ENCODE measurements at places on chromosomes 2 and 18.

GRCh38 chr2:41894563-41895333 lies 153.1 kb upstream of the PKDCC start:
- no peak for DNase-seq

DNA sequence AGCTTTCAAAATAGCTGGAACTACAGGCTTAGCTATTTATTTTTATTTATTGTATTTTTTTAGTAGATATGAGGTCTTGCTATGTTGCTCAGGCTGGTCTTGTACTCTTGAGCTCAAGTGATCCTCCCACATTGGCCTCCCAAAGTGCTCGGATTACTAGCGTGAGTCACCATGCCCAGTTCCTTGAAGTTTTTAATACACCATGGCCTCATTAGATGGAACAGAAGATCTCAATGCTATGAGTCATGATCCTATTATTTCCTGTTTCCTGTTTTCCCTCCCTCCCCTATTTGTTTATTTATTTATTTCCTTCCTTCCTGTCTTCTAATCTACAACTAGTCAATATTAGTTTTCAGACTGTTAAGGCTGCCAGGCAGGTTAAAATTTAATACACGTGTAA lies 309.0 kb downstream of the CMPK2 start:
- no peak for DNase-seq

GRCh38 chr2:43059183-43059897 lies 167.1 kb downstream of the ZFP36L2 start:
- peak; percentile 84 for DNase-seq

GRCh38 chr2:226721541-226721940 lies 78.1 kb downstream of the IRS1 start:
- DNase-seq, result no peak

DNA sequence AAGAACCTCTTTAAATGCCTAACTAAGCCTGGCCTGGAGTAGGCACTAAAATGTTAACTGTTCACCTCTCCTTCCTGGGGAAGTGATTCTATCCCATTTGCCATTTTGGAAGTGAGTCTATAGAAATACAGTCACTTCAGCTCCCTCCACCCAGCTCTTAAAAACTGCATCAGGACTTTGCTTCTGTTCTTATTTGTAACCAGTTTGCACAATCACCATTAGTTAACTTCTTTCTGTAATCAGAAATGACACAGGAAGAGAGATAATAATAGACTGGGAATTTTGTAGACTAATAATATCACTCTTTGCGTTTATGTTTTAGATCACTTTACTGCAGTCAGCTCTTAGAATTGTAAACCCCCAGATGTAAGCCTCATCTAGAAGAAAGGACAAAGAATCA lies 16.0 kb upstream of the MARCO start:
- no peak for DNase-seq

DNA sequence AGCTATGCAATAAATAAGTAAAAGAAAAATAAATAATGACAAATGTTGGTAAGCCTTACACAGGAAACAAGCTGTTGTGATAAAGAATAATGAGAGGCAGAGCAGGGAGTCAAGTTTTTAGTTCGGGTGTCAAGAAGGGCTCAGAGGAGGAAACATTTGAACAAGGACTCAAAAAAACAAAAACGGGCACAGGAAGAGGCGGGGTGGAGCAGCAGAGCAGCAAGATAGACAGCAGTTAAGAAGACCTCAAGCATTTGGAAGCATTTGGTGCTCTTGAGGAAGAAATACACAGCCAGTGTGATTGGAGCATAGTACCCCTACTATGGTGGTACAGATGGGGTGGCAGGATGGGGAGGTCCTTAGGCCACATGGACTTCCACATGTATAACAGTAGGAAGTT lies 2.8 kb downstream of the TMEM169 start:
- no peak for DNase-seq

DNA sequence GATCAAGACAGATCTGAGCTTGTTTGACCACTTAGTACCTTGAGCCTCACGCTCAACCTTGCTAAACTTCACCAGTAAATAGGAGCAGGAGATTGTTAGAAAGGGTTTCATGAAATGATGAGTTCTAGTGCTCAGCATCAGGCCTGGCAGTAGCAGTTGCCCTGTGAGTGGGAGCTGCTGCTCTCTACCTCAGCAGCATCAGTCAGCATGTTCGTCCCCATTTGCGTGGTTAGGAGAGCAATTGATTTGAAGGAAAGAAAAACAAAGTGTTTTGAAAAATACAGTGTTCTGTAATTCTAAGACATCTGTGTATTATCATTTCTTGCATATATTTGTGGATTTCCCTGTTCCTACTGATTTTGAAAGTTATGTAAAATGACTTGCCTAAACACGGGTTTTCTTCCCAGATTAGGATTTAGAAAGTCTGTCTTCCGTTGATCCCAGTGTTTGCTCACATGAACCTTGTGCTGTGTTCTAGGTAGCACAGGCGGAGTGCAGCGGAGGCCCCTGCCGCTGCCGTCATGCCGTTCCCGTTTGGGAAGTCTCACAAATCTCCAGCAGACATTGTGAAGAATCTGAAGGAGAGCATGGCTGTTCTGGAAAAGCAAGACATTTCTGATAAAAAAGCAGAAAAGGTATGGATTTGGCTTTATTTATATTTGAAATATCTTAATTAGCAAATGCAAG lies 47.0 kb downstream of the CAB39 start:
- no peak for DNase-seq

- no peak for DNase-seq
These were observed 30.3 kb upstream of the IKZF2 start for GRCh38 chr2:213181712-213182111.

GRCh38 chr18:40041951-40042350 lies 1913.1 kb upstream of the PIK3C3 start:
- DNase-seq, result no peak

- no peak for DNase-seq
These were observed 92.1 kb downstream of the AOX1 start for GRCh38 chr2:200677721-200678532.

DNA sequence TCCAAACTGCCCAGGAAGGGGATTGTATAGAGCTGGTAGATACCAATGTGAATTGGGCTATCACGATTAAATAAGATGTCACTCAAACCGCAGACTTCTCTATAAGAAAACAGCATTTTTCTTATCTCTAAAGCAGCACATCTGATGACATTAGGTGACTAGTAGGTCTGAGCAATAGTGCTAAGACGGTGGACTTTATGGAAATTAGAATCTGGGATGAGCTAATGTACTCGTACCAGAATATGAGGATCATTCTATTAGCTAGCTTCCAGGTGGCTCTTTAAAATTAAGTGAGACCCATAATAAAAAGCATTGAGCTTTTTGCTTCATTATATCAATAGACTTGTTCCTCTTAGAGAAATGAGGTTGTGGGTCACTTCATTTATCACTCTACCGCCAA lies 130.0 kb upstream of the MC4R start:
- DNase-seq, result no peak

DNA sequence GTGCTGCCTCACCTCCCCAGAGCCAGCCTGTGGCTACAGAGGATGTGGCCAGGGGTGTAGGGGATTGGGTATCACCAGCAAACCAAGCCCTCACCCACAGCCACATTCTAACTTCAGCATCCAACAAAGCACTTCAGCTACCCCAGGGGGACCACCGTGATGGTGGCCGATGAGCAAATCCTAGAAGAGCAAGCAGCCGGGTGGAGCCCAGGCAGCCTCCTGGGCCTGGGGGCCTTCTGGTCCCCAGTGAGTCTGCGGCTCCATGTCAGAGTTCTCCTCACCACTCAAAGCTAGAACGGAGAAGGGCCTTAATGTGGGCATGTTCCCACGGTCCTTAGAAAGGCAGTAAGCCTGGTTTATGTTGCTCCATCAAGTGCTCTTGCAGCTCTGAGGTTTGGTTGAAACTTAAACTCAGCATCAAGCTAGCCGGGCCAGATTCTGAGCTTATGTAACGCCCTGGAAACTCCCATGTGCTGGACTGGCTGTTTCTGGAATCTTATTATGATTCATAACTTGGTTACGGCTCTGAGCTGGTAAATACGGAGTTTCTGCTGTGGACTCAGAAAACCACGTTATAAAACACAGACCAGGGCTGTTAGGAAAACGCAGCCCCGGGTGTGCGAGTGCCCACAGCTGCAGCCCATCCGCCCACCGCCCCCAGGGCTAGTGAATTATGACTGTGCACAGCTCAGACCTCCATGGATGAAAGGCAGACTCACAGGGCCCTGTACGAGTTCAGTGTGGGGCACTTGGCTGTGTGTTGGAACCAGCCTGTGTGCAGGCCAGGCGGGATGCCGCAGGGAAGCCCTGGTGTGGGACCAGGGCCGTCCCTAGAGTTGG lies 99.8 kb downstream of the SEPTIN10 start:
- DNase-seq, result peak; percentile 19

- DNase-seq, result no peak
These were observed 16.2 kb downstream of the SLC25A52 start for GRCh38 chr18:31744321-31745067.

Data from hippocampal formation (tissue), 2 donors.